CD4-positive, alpha-beta T cell treated with Interferon alpha-2 for 1 hour (primary cell): ENCODE measurements at places on chromosomes 5 and 9.

- no peak for DNase-seq
Observed at GRCh38 chr9:103755986-103756385, 338.1 kb upstream of the SMC2 start.

DNA sequence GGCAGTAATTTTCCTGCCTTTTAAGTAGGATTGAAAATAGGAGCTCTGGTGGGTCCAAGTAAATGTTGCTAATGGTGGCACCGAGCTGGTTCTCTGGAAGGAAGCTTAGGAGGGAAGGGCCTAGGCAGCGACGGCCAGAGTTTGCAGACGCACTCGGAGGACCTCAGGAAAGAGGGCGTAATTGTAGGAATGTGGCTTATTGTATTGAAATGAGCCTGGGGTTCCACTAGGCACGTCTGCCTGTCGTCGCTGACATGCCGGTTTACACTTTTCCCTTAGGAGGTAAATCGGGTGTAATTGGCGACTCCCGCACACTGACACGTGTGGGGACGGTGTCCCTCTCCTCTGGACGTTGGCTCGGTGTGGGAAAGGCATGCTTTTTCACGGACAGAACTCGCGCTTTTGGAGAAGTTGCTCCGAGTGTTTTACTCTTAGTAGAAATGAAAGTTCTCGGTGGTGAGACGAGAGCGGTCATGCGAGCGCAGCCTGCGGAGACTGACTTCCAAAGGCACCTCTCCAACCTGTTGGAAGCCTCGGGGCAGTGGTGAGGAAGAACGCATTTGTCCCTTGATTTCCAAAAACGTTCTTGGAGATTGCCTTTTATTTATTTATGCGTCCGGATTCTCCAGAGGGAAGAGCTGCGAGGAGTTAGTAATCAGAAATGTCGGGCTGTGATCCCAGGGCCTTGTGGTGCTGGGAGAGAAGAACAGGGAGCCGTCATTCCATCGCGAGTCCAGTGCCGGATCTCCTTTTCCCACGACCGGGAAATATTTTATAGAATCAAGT lies 1.3 kb downstream of the NR4A3 start:
- no peak for DNase-seq

GRCh38 chr5:97075649-97076048 lies 66.8 kb downstream of the LIX1 start:
- no peak for DNase-seq

GRCh38 chr9:68847765-68848164 lies 142.7 kb downstream of the PIP5K1B start:
- no peak for DNase-seq
